ENCODE measurements at places on chromosomes 5 and 9. TPM values are rescaled to one million over a fixed set of nuclear protein-coding genes. Genes with fewer than 3 reads are reported as not detected.

Gene INSL4
- not detected for total RNA-seq

Gene PKD2L2
- total RNA-seq: not detected

Gene PSIP1
- total RNA-seq: 30.4 TPM

Gene IRX1
- total RNA-seq: not detected

Gene ZBED3
- total RNA-seq: 6.8 TPM

Gene VAV2
- total RNA-seq: 24.7 TPM

Gene NEUROG1
- not detected for total RNA-seq

Gene GALNT12
- 3.3 TPM for total RNA-seq

Gene DNM1
- total RNA-seq: 18.7 TPM

Gene FABP6
- 0.31 TPM for total RNA-seq

Gene PCDHA10
- total RNA-seq: 0.33 TPM

Gene FLT4
- total RNA-seq: 0.44 TPM
